HepG2 (cell line): ENCODE measurements at places on chromosomes 2 and 18. TPM values are rescaled to one million over a fixed set of nuclear protein-coding genes. Genes with fewer than 3 reads are reported as not detected.

GRCh38 chr2:170436077-170436943 is 258.4 kb downstream of the MYO3B start:
- H3K27ac ChIP-seq = no peak overlapping the region
- no peaks in the 10 kb centered on the region for H3K36me3 ChIP-seq
- H3K27me3 ChIP-seq = no peaks in the 10 kb centered on the region
- no peak for DNase-seq
- 0 out of 2 replicates have a peak overlapping the region, but pooled peaks have one; percentile 30 for H3K4me3 ChIP-seq

SLC14A1 gene
- not detected in 2 replicates for total RNA-seq

DNA sequence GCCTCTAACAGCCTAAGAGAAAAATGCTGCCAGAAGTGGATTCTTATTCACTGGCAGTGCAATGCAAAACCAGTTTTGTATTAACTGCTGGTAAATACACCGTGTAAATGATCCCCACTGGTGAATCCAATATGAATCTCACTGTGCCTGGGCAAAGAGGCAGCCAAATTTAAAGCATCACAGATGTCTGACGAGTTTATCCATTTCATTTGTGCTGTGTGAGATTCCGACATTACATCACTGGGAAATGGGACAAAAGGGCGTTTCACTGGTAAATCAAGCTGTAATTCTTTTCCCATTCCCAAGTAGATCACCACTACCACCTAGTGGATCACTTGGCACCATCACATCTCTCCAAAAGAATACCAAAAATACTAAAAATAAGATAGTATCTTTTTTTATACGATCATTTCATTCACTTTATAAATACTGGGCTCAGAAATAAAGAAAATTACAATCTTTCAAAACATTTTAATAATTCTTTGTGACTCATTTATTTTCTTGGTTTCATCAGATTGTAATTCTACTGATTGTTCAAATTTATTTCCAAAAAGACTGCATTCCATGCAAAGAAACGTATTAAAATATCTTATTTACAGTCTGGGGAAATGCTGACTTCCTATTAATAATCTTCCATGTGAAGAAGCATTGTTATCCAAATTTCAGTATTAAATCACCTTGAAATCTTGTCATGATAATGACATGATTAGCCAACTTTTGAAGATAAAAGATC is 125.6 kb downstream of the GRB14 start:
- H3K36me3 ChIP-seq = no peaks in the 10 kb centered on the region
- no peak overlapping the region for H3K27ac ChIP-seq
- no peaks in the 10 kb centered on the region for H3K27me3 ChIP-seq
- peak; percentile 65 for DNase-seq
- no peak overlapping the region for H3K4me3 ChIP-seq

DNA sequence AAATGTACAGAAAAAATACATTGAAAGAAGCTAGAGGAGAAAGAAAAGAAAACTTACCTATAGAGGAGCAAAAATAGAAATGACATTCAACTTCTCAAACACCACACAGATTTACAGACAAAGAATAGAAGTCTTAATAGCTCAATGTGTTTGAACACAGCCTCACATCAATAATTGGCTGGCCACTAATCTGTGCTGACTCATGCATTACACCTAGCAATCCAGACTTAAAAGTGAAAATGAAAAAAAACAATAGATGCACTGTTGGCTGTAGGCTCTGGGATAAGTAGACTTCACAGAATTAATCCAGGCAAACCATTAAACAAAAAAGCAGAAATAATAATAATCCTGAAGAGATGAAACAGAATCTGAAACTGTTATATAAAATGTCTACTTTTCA is 961.3 kb upstream of the CELF4 start:
- H3K27me3 ChIP-seq = no peaks in the 10 kb centered on the region
- DNase-seq = no peak
- no peaks in the 10 kb centered on the region for H3K4me1 ChIP-seq
- no peaks in the 10 kb centered on the region for H3K36me3 ChIP-seq
- H3K4me3 ChIP-seq = no peak overlapping the region

GRCh38 chr2:221997100-221997499 is 301.7 kb downstream of the PAX3 start:
- peak; percentile 10 for DNase-seq
- no peaks in the 10 kb centered on the region for H3K27me3 ChIP-seq
- H3K4me1 ChIP-seq = no peaks in the 10 kb centered on the region
- no peak overlapping the region for H3K4me3 ChIP-seq

DNA sequence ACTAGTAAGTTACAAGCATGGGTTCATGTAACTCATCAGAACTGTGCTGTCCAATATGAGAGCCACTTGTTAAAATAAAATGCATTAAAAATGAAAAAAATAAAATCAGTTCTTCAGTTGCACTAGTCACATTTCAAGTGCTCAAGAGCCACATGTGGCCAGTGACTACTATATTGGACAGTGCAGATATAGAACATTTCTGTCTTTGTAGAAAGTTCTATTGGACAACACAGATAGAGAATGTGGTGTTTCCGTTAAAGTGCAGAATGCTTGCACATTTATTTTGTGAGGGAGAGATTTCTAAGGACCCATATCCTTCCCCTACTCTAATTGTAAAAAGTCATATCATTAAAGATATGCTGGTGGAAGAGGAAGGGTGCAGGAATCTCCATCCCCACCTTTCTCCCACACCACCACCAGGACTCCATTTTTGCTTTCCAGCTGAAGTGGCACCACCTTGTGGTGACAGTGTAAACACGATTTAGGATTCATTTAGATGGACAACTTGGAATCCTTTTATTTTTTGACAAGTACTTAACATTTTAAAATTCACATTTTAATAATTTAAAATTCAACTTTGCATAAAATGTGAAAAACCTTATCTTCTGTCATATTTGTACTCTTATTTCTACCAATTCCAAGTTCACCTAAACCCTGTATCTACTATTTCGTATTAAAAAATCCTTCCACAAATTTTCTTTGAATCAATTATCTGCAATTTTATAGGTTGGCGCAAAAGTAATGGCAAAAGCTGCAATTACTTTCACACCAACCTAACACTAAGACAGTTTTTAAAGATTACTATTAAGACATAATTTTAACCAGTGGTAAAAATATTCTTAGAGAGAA is 9.4 kb upstream of the CD302 start:
- no peaks in the 10 kb centered on the region for H3K36me3 ChIP-seq
- no peak overlapping the region for H3K4me3 ChIP-seq
- peak; percentile 76 for DNase-seq
- H3K27ac ChIP-seq = no peak overlapping the region
- H3K4me1 ChIP-seq = no peaks in the 10 kb centered on the region

NOSTRIN gene
- 0.22 TPM in 1 of 2 replicates, not detected in the other for total RNA-seq

- no peaks in the 10 kb centered on the region for H3K36me3 ChIP-seq
- no peak overlapping the region for H3K27ac ChIP-seq
- no peak for DNase-seq
- no peaks in the 10 kb centered on the region for H3K4me1 ChIP-seq
Observed at GRCh38 chr2:107094450-107094986, 208.6 kb upstream of the ST6GAL2 start.
